ENCODE measurements at places on chromosomes 2 and 18.

GRCh38 chr18:40367576-40367975 is 1587.5 kb upstream of the PIK3C3 start:
- DNase-seq, result no peak

- no peak for DNase-seq
These were observed 26.9 kb upstream of the NEB start for GRCh38 chr2:151761193-151761592.

DNA sequence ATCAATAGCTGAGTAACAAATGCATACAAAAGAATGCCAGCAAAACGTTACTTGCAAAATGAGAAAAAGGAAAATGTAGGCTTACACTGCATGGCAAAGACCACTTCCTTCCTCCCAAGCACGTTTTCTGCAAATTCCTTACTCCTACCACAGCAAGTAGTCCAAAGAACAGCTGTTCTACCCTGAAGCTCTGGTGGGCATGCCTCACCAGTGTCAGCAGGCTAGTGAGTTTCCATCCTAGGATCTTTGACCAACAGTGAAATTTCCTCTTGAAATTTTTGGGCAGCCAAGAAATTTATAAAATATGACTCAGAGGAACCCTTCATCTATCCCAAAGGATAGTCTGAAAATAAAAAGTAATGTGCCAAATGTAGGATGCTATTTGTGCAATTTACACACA is 123.9 kb downstream of the ZNF532 start:
- DNase-seq, result no peak

- DNase-seq, result no peak
These were observed 40.6 kb downstream of the BOLA3 start for GRCh38 chr2:74107071-74107470.

GRCh38 chr2:215531284-215531683 is 95.4 kb upstream of the FN1 start:
- no peak for DNase-seq

Data from stimulated activated CD8-positive, alpha-beta memory T cell treated with anti-CD3 and anti-CD28 coated beads, Interleukin-15, amount 100 ng/mL, for 48 hours (primary cell).